Mucosa of gallbladder (tissue), 1 donor: ENCODE measurements at places on chromosomes 1 and 21.

DNA sequence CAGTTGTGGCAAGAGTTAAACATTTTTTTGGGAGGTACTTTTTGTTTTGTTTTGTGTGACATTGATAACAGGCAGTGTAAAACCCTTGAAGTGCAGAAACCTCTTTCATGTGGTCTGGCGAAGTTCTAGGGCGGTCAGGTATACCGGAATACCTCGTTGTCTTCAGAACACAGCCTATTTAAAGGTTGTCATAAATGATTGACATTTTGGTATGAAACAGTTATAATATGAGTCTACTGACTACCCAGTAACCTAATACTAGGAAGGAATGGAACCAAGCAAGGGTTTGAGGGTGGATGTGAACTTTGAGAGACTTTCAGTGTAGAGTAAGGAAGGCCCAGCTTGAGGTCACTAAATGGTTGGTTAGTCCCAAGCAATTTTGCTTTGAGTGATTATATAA is 40.5 kb downstream of the PATJ start:
- DNase-seq, result no peak

- DNase-seq, result no peak
Measured at GRCh38 chr1:183693521-183693920, 40.4 kb upstream of the APOBEC4 start.

- no peak for DNase-seq
Measured at GRCh38 chr1:212286556-212287131, 1.4 kb downstream of the PPP2R5A start.

GRCh38 chr1:204405988-204406387 is 5.6 kb downstream of the PPP1R15B start:
- DNase-seq, result no peak

- DNase-seq, result no peak
Measured at GRCh38 chr21:45499970-45500577, 42.2 kb downstream of the SLC19A1 start.

GRCh38 chr1:244344001-244344400 is 107.7 kb downstream of the ADSS2 start:
- no peak for DNase-seq

DNA sequence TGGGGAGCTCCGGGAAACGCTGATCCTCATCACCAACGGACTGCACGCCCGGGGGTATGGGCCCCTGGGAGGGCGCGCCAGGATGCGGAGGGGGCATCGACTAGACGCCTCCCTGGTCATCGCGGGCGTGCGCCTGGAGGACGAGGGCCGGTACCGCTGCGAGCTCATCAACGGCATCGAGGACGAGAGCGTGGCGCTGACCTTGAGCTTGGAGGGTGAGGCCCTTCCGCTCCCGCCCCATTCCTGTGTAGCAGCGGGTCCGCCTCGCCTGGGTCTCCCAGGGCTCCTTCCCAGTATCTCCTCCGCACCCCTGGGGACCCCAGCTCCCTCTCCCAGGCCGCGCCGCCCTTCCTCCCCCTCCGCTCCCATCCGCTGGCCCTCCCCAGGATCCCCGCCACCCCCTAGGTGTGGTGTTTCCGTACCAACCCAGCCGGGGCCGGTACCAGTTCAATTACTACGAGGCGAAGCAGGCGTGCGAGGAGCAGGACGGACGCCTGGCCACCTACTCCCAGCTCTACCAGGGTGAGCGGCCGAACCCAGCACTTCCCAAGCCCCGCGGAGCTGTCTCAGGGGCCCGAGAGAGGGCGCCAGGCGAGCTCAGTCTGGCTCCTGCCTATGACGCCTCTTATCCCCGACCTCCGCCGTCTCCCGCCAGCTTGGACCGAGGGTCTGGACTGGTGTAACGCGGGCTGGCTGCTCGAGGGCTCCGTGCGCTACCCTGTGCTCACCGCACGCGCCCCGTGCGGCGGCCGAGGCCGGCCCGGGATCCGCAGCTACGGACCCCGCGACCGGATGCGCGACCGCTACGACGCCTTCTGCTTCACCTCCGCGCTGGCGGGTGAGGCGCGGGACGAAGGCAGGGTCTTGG is 5.0 kb downstream of the HAPLN2 start:
- no peak for DNase-seq

GRCh38 chr1:226123591-226124471 is 61.3 kb downstream of the H3-3A start:
- peak; percentile 79 for DNase-seq

DNA sequence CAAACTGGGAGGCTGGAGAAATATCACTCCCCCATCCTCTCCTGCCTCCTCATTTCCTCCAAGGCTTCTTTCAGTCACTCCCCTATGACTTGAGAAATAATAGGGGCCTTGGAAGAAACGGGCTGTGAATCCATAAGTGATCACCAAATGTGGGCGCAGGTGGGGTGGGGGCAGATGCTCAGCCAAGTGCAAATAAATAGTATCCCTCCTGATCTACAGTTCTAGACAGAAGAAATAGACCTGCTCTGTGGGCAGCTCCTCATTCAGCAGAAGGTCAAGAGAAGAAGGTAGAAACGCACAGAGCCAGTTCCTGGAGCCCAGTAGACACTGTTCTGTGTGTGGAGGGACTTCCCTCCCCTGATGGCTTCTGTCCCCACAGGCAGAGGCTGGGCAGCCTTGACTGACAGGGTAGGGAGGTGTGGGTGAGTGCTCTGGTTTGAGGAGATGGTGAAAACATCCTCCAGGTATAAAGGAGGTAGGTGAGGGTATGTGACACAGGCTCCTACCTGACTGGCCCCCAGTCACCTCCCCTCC is 17.1 kb downstream of the PAX7 start:
- DNase-seq, result no peak

DNA sequence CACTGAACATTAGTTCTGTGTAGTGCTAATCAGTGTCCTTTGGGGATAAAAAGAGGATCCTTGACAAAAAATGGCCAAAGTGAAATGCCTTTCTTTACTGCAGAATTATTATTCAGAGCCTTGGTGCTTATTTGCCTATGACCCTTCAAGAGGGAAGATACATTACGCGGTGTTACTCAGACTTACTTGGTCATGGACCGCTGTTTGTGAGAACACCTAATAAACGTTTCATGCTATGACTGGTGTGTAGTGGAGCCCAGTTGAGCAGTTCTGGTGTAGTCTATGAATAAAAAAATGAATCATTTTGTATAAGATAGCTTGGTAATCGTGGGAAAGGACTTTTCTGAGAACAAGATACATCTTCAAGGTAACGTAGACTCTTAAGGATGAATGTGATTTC is 8.3 kb downstream of the NFYC start:
- DNase-seq, result no peak

DNA sequence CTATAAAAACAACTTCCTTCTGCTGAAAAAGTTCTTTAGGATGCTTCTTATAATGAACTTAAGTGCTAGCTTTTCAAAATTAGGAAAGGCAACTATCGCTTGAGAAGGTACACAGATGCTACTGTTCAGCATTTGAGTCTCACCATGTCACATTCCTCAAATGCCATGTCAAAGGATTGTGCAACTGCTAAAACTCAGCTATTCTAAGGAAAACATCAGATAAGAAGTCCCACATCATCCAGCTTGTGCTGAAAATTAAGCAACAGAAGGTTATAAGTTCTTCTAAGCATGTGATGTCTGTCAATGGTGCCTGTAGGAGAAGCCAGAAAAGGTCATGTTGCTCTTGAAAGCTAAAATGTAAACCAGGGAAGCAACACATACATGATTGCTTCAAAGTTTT is 36.5 kb downstream of the MCOLN2 start:
- DNase-seq, result no peak

DNA sequence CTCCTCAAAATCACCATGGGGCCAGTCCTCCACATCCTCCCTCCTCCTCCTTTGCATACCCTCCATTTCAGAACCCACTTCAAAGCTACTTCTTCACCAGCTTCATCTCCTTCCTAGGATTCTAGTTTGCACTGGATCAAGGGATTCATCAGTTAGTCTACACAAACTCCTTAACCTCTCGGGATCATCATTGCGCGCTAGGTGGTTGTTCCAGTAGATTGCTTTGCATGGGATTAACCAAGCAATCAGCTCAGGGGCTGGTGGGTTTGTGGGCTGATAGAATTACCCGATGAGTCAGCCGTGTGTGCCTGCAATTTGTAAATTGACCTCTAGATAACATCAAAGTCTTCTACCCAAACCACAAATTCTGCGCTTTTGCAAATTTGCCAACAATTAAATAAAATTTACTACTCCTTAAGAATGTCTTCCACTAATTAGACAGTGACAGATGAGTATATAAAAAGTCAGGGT is 7.7 kb downstream of the KANK4 start:
- no peak for DNase-seq

- no peak for DNase-seq
Measured at GRCh38 chr1:208326033-208326432, 81.8 kb upstream of the PLXNA2 start.

GRCh38 chr21:44401386-44402160 is 48.2 kb downstream of the TRPM2 start:
- peak; percentile 2 for DNase-seq

DNA sequence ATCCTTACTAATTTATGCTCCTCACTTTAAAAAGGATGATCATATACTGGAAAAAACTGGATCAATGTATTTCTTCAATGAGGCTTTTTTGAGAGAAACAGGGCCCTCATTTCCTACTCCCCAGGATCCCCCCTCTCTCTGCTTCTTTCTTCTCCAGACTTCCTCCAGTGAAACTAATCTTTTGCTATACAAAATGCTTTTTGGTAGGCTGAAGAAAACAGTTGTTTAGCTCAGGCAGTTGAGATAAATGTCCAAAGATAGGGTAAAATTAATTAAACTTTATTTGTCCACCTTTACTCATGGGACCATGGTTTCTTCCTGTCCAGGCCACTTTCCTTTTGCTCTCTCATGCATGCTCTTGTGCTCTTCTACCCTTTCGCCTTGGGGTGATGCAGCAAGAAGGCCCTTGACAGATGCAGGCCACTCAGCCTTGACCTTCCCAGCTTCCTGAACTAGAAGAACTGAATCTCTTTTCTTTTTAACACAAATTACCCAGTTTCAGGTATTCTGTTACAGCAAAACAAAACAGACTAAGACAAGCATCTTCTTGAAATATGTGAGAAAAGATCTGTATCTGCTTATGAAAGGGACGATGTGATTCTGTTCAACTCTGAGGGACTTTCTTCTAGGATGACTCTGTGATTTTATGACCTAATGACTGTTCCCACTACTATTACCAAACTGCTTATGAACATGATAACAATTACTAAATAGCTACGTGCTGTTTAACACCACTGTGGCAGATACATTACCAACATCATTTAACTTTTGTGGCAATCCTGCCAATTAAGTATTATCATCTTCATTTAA is 63.7 kb downstream of the NVL start:
- no peak for DNase-seq

- DNase-seq, result peak; percentile 40
Measured at GRCh38 chr21:25708467-25709065, 26.1 kb downstream of the ATP5PF start.

DNA sequence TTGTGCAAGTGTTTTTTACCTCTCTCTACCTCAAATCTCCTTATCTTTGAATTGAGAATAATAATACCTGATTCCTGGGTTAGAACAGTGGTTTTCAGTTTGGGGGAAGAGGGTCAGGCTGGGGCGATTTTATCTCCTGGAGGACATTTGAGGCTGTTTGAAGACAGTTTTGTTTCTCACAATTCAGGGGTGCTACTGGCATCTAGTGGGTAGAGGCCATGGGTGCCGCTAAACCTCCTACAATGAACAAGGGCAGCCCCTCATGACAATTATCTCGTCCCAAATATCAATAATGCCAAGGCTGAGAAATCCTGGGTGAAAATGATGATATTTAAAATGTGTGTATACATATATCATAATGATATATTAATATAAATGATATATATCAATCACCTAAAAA is 139.1 kb upstream of the USH2A start:
- DNase-seq, result no peak

DNA sequence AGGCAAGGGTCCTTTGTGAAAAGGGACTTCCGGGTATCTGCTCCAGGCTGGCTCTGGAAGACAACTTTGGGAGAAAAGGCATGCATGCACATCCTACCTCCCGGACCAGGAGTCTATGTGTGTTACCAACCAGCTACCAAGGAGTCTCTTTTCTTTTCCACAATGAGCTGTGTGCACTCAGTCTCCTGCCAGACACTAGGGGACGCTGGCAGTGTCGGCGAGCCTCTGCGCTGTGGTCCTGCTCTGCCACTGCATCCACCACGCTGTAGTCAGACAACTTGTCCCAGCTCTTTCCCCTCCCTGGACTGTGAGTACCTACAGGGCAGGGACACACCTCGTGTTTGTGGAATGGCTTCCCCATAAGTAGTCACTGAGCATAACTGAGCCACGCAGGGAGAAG is 5.1 kb upstream of the SSR2 start:
- no peak for DNase-seq

DNA sequence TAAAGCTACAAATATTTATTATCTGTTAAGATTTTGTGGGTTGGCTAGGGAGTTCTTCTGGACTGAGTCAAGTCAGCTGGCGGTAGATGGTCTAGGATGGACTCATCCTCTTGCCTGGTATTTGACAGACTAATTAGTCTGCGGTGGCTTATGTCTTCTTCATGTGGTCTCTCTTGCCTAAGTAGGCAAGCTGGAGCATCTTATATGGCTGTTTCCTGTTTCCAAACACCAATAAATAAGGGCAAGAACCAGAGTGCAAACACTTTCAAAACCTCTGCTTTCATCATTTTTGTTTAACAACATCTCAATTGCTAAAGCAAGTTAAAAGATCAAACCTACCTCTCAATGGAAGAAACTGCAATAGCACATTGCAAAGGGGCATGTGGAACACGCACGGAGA is 484.8 kb downstream of the PTPRC start:
- no peak for DNase-seq

DNA sequence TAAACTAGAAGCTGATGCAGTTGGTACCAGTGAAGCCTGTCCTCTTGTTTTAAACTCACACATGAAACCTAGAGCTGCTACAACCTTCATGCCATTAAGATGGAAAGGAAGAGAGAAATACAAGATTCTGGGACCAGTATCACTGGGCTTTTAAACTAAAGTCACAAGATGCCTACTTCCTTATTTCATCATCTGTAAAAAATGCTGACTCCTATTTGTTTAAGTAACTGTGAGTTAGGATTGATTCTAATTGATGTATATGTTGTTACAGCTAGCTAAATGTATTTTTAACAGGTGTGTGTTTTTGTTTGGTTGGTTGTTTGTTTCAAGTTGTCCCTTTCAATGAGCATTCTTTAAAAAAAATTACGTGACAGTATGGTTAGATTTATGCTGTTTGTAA is 833.3 kb upstream of the PRMT6 start:
- DNase-seq, result no peak

DNA sequence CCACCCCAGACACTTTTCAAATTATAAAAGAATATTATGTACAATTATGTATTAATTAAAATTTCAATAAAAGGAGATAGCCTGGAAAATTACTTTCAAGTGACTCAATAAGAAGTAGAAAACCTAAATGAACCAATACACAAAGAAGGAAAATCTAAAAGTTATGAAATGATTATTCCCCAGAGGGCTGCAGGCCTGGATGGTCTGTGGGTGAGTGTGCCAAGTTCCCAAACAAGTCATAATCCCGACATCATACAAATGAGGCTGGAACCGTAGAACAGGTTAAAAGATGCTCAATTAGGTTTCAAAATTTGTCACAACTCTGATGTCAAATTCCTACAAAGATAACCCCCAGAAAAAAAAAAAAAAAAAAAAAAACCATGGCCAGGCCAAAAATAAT is 12.7 kb downstream of the SPATC1L start:
- DNase-seq, result no peak

- no peak for DNase-seq
Measured at GRCh38 chr21:40047993-40048730, 180.9 kb downstream of the PCP4 start.
